Adrenal gland (tissue), 19 donors: ENCODE measurements at places on chromosomes 11 and 22.
A peak's percentile ranks its signal among the peaks of the same experiment; 100 is the strongest.

GRCh38 chr11:71988050-71988449 lies 10.7 kb upstream of the IL18BP start:
- no peak for DNase-seq

- no peak for DNase-seq
Measured at GRCh38 chr11:47392546-47393162, 14.3 kb upstream of the SPI1 start.

- DNase-seq, result no peak
Measured at GRCh38 chr11:3191586-3192324, 26.6 kb upstream of the OSBPL5 start.

GRCh38 chr11:86486261-86487030 lies 111.8 kb downstream of the CCDC81 start:
- no peak for DNase-seq

- no peak for DNase-seq
Measured at GRCh38 chr11:34905666-34906065, 10.5 kb downstream of the APIP start.

- no peak for DNase-seq
Measured at GRCh38 chr22:27572278-27572666, 229.3 kb downstream of the MN1 start.

- DNase-seq, result no peak
Measured at GRCh38 chr11:80783561-80783960, 1342.7 kb upstream of the TENM4 start.

GRCh38 chr11:44960200-44960845 lies 9.6 kb upstream of the TP53I11 start:
- no peak for DNase-seq

DNA sequence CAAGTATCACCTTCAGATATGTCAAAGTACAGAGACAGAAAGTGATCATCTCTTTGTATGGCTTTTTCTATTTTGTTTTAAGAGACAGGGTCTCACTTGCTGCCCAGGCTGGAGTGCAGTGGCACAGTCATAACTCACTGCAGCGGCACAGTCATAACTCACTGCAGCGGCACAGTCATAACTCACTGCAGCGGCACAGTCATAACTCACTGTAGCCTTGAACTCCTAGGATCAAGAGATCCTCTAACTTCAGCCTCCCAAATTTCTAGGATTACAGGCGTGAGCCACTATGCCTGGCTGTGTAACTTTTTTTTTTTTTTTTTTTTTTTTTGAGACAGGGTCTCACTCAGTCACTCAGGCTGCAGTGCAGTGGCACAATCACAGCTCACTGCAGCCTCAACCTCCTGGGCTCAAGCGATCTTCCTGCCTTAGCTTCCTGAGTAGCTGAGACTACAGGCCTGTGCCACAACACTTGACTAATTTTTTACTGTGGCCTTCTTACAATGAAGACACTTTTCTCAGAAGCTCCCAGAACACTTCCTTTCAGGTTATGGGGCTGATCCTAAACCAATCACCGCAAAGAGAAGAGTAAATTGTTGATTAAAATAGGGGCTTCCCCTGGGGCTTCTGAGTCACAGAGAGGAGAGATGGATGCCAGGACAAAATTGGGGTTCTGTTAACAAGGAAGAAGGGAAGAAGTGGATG lies 9.0 kb upstream of the HIKESHI start:
- no peak for DNase-seq

DNA sequence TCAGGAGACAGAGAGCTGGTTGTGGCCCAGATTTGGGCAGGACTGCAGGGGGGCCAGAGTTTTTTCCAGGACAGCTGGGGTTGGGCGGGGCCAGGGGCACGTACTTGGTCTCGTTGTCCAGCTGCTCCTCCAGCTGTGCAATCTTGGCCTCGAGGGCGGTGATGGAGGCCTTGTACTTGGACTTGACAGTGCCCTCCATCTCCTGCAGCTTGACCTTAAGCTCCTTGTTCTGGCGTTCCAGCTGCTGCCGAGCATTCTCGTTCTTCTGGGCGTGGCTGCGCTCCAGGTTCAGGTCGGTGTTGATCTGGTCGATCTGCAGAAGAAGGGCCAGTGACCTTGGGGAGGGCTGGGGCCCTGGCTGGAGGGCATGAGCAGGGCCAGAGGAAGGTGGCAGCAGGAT lies 32.1 kb downstream of the APOL1 start:
- DNase-seq, result no peak

DNA sequence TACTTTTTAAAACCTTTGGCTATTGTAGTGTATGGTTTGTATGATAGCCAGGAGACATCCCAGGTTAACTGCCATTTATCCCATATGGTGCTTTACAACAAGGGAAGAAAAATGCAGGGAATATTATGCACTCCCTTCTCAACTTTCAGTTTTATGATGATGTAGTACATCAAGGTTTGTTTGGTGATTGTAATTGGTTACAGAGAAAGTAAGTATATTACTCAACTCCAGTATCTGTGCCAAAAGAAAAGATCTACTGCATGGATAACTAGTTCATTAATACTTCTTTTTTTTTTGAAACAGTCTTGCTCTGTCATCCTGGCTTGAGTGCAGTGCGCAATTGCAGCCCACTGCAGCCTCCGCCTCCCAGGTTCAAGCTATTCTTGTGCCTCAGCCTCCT lies 65.3 kb downstream of the BCL2L13 start:
- no peak for DNase-seq

GRCh38 chr11:76617553-76618265 lies 52.8 kb downstream of the LRRC32 start:
- DNase-seq, result peak; percentile 10

- no peak for DNase-seq
Measured at GRCh38 chr11:116579857-116580727, 192.7 kb downstream of the BUD13 start.

DNA sequence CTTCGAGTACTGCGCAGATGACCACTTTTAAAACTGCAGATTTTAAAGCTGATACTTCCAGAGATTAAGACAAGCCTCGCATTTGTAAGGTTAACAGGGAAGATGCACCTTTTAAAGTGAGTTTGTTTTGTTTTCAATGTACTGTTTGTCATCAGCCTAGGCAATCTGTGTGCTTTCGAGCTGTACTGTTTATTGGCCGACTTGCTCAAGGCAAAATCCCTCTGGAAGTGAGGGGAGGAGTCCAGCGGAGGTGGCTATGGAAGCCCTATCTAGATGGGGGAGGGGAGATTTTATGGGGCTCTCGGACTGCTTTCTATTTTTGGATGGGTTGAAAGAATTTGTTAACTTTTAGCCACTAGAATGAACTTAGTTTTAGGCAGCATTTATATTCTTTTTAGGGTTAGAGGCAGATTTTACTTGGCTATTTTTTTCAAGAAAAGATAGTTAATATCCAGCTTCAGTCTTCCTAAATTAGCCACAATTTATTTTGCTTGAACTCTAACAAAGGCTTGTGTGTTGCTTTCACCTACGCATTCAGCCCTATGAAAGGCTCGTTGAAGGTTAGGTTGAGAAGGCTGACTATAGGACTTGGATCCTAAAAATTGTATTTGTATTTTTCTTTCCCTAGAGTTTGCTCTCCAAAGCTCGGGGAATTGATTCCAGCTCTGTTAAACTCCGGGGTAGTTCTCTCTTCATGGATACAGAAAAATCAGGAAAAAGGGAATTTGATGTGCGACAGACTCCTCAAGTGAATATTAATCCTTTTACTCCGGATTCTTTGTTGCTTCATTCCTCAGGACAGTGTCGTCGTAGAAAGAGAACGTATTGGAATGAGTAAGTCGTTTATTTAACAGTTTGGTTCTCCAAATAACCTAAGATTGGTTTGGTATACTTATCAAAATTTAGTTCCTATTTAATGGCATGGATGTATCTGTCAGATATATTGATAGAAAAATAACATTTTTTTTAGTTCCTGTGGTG lies 2.1 kb downstream of the WEE1 start:
- DNase-seq, result peak; percentile 82

DNA sequence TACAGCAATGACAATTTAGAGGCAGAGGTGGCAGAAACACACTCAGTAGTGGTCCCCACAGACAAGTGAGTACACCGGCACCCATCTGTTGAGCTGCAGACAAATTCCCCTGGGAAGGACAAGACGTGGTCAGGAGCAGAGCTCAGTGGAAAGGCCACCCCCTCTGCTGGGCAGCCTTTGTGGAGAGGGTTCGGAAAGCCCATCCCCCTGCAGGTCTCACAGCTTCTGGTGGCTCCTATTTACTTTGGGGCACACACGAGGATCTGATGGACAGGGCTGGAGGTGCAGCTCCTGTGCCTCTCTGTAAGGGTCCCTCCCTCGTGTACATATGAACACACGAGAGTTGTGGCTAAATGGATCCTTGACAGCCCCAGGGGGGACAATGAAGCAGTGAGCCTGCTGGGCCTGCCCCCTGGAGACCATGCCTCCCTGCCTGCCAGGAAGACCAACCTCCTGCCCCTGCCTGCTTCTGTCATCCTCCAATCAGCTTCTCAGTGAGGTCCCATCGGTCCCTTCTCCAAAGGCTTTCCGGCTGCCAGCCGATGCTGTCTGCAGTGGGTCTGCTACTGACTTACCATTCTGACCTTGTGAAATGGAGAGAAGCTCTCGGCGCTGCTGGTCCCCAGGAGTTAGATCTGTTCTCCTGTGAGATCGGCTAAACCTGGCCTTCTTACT lies 161.5 kb downstream of the CACNA1I start:
- no peak for DNase-seq

DNA sequence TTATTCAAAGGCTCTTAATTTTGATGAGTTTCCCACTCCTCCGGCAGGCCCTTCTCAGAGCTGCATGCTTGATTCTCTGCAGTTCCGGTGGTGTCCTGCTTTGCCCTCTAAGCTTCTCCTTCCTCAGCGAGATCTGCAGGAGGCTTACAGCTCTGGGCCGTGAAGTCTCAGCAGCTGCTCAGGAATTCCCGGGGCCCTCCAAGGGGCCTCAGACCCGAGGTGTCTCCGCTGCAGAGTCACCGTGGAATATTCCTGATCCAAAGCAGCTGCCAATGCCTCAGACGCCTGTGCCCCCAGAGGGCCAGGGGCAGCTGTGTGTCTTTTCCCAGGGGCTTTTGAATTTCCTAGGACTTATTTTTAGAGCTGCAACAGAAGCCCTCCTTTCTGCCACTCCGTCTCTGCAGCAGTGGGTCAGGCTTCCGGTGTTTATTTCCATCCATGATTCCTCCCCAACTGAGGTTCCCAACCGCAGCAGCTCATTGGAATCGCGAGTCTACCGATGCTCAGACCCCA lies 37.2 kb downstream of the RPS6KA4 start:
- DNase-seq, result no peak

- DNase-seq, result no peak
Measured at GRCh38 chr11:64249038-64249437, 2.3 kb upstream of the PLCB3 start.

- DNase-seq, result peak; percentile 81
Measured at GRCh38 chr11:62508336-62509058, 38.1 kb downstream of the AHNAK start.

- no peak for DNase-seq
Measured at GRCh38 chr11:64970731-64971151, 1.2 kb downstream of the MAJIN start.

GRCh38 chr11:41121600-41121999 lies 337.9 kb downstream of the LRRC4C start:
- DNase-seq, result no peak

GRCh38 chr22:22168190-22168940 lies 76.2 kb upstream of the VPREB1 start:
- no peak for DNase-seq

DNA sequence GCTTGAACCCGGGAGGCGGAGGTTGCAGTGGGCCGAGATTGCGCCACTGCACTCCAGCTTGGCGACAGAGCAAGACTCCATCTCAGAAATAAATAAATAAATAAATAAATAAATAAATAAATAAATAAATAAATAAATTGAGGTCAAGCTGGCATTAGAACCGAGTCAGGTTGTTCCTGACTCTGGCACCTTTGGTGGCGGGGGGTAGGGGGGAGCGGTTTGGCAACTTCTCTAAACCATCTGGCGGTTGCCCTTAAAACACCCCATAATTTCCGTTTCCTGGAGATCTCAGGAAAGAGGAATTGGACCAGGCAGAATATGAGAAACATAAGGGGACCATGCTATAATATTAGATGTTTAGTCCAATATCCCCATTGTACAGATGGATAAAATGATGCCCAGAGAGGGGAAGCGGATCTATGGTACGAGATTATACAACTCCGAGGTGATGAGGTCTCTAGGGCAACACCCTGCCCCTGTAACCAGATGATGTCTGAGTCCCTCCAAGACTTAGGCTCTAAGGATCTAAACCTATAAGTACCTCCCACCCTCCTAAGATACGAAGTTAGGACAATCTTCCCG lies 785 bp downstream of the CLPB start:
- no peak for DNase-seq

GRCh38 chr11:104891135-104891534 lies 7.1 kb downstream of the CASP12 start:
- DNase-seq, result no peak

GRCh38 chr22:30186510-30186909 lies 60.0 kb downstream of the LIF start:
- no peak for DNase-seq

- DNase-seq, result no peak
Measured at GRCh38 chr11:84414920-84415319, 1128.8 kb upstream of the CCDC90B start.

DNA sequence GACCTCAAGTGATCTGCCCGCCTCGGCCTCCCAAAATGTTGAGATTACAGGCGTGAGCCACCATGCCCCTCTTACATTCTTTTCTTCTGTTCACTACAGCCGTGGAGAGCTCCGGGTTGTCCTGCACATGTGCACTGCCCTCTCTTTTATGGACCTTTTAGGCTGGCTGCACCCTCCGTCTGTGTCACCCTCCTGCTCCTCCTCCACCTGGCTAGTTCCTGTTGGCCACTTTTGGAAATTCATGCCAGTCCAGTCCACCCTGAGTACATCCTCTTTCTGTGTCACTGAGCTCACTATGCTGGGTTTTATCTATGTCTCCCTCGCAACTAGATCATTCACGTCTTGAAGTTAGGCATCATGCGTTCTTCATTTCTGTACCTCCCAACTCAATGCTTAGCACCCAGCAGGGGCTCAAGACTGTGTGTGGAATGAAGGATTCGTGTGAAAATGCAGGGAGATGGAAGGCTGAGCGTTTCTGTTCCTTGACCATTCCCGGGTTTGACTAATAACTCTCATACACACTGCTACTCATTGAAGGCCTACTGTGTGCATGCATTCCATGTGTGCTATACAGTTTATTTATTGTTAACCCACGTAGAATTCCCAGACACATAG lies 60.6 kb downstream of the PTPRJ start:
- no peak for DNase-seq

GRCh38 chr22:43118024-43118849 lies 7.7 kb downstream of the BIK start:
- no peak for DNase-seq

- DNase-seq, result no peak
Measured at GRCh38 chr11:22157531-22157930, 35.4 kb upstream of the ANO5 start.

GRCh38 chr11:96082002-96082899 lies 158.3 kb upstream of the MTMR2 start:
- no peak for DNase-seq
